ENCODE measurements at places on chromosomes 16 and 17.

GRCh38 chr16:12458591-12459358, 344.9 kb downstream of the CPPED1 start:
- peak; percentile 44 for DNase-seq

DNA sequence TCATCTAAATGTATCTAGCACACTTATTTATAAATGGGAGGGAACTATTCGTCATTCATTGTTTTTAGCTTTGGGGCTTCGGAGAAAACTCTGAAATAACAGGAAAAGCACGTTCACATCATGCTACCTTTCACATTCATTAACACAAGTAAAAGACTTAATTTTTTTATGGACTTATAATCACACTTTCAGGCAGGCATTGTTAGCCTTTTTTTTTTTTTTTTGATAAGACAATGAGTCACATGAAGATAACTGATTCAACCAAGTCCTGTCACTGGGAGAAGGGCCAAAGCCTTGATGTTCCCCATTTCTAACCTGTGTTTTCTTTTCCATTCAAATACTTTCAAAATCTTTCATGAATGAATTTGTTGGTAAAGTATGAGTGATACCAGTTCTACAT, 631.3 kb upstream of the CA10 start:
- no peak for DNase-seq

GRCh38 chr16:70331588-70332358, 14.9 kb upstream of the DDX19A start:
- no peak for DNase-seq

DNA sequence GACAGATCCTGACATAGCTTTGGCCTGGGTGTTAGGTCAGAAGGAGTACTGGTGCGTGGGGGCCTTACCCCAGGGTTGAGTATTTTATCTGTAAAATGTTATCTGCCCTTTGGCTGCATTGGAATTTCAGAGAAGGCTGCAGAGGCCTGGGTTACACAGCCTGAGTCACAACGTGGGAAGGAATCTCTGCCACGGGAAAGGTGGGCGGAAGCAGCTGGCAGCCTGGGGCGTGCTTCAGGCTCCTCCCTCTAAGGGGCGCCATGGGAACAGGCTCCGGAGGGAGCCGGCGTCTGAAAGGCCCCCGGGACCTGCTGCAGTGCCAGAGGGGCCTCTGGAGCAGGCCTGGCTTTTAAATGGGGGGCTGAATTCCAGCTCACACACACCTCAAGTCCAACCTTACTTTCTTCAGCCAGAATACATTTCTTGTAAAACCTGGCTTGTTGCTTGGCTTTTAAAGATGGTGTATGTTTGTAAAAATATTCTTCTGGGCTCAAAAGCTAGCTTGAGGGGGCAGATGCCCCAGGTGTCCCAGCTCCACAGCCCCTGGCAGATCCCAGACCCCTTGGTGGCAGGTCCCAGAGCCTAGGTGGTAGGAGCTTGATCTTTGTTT, 142.2 kb downstream of the RAB11FIP4 start:
- DNase-seq = no peak

DNA sequence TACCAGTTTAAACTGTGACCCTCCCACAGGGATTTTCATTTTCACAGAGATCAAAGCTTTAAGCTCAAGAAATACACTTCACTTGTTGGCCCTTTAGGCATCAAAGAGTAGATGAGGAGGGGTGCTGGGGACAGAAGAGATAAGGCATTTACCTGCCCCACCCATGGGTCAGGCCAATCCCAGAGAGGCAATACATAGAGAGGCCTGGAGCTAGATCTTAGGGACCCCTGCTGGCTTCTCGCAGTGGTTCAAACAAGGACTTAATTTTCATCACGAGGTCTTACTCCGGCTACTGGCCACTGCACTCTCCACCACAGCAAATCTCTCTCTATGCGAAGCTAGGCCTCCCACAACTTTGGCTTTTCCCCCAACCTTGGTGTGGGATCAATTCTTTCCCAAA, 46.6 kb downstream of the NOG start:
- DNase-seq = no peak

DNA sequence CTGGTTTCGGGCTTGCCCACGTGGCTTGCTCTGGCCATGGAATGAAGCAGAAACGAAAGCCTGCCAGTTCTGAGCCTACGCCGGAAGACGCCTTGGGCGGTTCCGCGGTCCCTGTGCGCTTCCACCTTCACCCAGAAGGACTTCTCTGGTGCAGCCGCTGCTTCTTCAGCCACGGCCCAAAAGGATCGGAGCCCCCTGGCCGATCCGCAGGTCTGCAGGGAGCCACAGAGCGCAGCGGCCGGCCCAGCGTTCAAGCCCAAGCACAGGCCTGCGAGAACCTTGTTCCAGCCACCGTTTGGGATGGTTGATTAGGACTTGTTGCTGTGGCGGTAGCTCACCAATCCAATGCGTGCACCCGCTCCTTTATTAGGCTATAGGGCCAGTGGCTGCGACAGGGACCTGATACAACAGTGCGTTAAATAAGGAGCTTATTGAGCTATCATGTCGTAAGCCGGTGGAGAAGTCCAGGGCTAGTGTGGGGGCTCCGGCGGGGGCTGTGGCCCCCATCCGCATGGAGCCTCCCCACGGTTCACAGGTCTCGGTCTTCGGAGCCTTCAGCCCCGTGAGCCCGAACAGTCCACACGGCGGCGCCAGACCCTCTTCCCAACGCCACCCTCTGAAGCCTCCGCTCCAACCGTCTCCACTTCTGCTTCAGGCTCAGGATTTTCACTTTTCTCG, 10.2 kb upstream of the MPP2 start:
- DNase-seq = peak; percentile 51

DNA sequence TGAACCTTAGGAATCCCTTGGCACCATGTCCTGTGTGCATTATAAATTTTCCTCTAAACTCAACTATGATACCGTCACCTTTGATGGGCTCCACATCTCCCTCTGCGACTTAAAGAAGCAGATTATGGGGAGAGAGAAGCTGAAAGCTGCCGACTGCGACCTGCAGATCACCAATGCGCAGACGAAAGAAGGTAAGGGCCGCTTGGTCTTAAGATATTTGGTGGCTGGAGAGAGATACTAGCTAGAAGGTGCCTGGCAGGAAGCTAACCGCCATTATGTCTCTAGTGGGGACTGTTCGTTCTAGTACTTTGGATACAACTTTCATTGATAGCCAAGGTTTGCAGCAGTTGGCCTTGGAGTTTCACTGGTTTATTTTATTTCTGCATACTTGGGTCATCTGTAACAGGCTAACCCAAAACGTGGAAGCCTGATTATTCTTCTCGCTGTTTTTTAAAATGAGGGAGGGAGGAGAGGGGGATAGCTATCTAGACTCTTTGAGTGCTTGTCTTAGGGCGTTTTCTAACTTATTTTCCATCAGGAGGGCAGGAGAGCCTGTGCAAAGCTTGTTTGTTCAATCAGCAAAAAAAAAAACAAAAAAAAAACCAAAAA, 1.3 kb downstream of the RBBP6 start:
- DNase-seq = peak; percentile 41

- DNase-seq = no peak
Observed at GRCh38 chr16:66948837-66949225, 12.2 kb upstream of the CES3 start.

DNA sequence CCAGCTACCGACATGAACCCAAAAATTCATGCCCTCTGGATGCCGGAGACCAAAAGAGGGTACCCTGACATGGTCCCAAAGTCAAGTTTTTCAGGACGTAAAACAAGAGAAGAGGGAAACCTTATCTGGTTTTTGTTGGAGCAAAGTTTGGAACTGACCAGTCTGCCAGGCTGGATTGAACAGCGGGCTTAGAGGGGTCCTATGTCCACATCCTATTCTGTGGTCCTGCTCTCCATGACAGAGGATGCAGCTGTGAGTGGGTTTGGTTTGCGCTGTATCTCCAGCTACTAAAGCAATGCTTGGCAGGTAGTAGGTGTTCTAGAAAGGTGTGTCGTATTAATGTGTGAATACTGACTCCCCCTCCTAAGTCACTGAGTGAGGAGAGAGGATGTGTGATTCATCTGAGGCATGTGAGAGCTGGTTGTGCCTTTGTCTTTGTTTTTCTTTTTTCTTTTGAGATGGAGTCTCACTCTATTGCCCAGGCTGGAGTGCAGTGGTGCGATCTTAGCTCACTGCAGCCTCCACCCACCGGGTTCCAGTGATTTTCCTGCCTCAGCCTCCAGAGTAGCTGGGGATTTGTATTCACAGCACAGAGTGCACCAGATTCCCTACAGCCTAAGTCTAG, 31.0 kb downstream of the PMM2 start:
- DNase-seq = no peak

DNA sequence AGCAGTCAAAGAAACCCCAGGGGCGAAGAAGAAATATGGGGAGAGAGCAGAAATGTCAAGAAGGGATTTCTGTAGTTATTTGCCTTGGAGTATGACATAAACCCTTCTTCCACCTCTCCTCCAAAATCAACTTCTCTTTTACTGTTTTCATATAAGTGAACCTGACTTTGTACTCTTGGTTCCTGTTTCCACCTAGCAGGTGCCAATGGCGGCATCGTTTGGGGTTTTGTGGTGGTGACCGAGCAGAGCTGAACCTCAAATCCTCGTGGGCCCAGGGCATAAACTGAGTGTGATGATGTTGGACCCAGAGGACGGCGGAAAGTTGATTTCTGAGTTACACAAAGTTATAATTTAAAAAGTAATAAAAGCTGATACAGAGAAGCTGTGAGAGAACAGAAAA, 39.6 kb upstream of the PSMD7 start:
- peak; percentile 6 for DNase-seq

- no peak for DNase-seq
Observed at GRCh38 chr17:69761011-69761410, 314.0 kb upstream of the KCNJ16 start.

- no peak for DNase-seq
Observed at GRCh38 chr17:69574257-69575197, 160.0 kb downstream of the MAP2K6 start.

- no peak for DNase-seq
Observed at GRCh38 chr17:80695979-80696378, 151.3 kb downstream of the RPTOR start.

DNA sequence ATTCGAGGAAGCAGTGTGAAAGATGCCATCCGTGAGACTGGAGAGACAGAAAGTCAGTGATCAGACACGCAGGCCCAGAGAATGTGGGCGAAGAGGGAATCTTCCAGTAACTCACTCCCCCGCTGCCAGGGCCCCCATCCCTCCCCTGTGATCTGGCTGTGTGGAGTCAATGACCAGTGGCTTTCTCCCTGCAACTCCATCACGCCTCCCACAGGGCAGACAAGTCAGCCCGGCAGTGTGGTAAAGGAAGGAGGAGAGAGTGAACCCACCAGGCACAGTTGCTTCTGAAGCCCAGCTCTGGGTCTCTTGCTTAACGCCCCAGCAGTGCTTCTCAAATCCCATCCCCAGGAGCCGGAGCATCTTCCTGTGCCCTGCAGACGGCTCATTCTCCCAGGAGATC, 142.1 kb downstream of the ZNF423 start:
- DNase-seq = no peak

GRCh38 chr17:20938988-20939615, 103.7 kb downstream of the USP22 start:
- no peak for DNase-seq

DNA sequence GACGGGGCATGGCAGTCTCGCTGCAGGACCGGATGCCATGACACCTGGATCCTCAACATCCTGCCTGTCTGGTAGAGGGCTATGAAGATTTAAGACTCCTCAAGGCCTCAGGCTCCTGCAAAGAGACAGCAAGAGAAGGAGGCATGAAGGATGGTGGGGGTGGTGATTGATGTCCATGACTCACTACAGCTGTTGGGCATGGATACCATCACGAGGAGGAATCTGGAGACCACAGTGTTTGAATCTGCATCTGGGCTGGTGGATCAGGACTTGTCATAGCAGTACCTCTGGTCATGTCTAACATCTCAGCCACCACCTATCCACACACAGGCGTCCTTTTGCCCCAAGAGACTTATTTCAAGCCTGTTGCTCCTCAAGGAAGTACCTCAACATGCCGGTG, 50.2 kb upstream of the WSCD1 start:
- DNase-seq = no peak

- DNase-seq = no peak
Observed at GRCh38 chr17:68101987-68102314, 66.4 kb downstream of the KPNA2 start.

DNA sequence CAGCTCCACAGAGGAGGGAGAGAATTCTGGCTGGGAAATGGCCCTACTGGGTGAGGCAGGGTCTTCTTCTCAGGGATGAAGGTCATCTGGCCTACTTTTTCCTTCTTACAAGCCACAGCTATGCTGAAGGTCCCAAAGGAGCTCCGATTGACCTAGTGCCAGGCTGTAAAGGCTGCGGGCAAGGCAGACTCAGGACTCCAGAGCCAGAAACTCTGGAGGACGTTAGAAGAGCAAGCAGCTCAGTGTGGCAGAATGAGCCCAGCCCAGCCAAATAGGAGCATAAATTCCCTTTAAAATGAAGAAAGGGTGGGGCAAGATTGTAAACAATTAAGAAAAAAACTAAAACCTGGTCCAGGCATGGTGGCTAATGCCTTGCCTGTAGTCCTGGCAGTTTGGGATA, 20.1 kb upstream of the CNOT1 start:
- no peak for DNase-seq

DNA sequence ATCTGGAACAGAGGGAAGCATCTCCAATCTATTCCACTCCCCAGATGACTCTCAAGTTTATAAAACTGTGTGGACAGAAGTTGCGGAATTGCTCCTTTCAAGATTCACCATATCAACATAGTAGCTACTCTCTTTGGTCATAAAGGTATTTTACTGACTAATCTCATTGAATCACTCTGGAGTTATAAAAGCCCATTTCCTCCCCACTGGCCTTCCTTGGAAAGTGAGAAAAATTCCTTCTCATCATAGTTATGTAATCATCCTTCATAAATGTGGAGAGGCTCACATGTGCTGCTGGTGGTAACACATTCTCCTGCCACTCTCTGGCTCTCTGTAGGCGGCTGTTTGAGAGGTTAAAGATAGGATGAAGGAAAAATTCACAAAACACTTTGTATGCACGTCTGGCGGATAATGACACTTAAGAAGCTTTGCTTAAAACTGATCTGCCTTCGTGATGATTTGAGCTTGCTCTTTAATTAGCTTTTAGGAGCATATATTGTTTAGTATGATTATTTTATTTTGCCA, 1034.0 kb upstream of the EEF2KMT start:
- DNase-seq = no peak

GRCh38 chr17:46764000-46764708, 54.3 kb downstream of the WNT3 start:
- DNase-seq = no peak

GRCh38 chr17:31414550-31414918, 23.1 kb downstream of the RAB11FIP4 start:
- no peak for DNase-seq

- DNase-seq = no peak
Observed at GRCh38 chr17:31226373-31226772, 70.7 kb downstream of the OMG start.

All from GM20000 (cell line).